ENCODE measurements at places on chromosomes 12 and 14.
A peak's percentile ranks its signal among the peaks of the same experiment; 100 is the strongest.

DNA sequence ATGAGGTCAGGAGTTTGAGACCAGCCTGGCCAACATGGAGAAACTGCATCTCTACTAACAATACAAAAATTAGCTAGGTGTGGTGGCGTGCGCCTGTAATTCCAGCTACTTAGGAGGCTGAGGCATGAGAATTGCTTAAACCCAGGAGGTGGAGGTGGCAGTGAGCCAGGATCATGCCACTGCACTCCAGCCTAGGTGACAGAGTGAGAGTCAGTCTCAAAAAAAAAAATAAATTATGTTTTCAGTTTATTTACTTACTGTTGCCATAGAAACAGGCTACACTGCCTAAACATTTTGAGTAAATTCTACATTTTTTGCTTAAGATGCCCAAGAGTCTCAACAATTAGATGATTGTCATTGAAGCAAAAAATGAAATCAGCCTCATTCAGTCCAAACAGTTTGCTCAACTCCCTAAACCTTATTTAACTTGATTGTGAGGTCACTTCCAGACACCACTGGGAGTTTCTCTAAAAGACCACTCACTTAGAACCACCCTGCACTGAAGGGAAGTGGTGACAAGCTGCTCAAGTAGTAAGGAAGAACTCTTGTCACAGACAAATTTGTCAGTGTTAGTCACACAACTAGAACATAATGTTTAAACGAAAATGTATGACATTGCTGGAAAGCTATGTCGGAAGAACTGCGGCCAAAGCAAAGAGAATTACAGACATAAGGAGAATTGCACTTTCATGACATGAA lies 9.8 kb upstream of the GNPNAT1 start:
- DNase-seq: peak; percentile 98

- no peak for DNase-seq
Observed at GRCh38 chr12:26212396-26212795, 17.0 kb downstream of the SSPN start.

DNA sequence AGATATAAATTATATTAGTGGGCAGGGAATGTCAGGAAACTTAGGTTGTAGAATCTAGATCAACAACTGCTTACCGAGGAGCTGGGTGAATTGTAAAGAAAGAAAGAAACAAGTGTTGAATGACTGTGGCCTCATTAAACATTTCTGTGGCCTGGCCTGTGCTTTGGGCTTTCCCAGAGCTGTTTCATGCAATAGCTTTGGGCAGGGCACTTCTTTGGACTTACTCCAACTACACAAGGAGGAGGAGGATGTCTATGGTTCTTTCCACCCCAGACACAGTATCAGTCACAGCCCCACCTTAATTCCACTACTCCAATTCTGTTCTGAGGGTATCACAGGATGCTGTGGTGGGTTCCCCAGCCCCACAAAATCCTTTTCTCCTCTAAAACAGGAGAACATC lies 38.0 kb downstream of the DPF3 start:
- DNase-seq: peak; percentile 23

GRCh38 chr14:104865631-104866441 lies 768 bp downstream of the CEP170B start:
- DNase-seq: peak; percentile 80

DNA sequence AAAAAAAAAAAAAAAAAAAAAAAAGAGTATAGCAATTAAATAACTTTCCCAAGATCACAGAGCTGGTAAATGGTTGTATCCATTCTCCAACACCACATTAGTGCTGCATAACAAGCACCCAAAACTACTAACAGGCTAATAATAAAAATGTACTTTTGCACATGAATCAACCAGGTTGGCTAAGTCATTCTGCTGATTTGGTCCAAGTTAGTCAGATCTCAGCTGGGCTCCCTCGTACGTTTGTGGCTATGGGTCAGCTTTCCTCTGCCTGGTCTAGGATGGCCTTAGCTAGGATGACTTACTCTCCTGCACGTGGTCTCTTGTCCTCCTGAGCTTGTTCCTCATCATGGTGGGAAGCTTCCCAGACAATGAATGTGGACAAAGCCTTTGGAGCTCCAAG lies 7.9 kb upstream of the PLEKHG6 start:
- DNase-seq: no peak

DNA sequence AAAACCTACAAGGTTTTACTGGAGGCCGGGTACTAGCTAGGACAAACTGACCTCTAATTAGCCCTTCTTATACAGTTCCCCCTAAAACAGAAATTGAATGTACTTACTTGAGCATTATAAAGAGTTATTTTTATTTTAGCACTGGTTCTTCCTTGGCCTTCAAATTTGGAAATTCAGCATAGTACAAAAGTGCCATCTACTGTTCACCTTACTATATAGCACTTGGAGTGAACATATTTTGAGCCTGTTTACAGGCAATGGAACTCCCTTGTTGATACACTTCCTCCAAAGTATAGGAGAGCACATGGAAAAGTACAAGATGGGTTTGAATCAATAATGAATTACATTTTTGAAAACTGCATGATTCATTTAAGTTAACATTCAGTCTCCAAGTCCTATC lies 3.9 kb upstream of the POC1B start:
- peak; percentile 47 for DNase-seq

DNA sequence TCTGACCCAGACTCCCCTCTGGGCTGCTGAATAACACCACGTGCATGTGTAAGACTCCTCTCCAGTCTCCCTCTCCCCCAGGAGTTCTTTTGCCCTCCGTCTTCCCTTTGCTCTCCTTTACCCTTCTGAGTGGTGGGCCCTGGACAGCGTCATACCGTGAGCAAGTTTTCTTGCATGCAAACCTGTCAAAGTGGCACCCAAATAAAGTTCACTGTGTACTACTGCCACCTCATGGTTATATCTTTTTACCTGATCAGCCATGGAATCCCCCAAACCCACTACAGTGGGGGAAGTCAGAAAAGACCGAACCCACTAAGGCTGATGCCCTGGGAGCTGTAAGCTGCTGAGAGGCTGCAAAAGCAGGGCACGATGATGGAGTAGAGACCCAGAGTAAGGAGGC lies 131.1 kb upstream of the VRK1 start:
- DNase-seq: no peak

DNA sequence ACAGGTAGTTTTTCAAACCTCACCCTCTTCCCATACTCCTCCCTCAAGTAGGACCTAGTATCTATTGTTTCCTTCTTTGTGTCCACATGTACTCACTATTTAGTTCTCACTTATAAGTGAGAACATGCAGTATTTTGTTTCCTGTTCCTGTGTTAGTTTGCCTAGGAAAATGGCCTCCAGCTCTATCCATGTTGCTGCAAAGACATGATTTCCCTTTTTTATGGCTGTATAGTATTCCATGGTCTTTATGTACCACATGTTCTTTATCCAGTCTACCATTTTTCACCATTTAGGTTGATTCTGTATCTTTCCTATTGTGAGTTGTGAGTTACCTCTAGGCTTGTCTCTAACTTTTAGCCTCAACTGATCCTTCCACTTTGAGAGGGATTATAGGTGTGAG lies 310.7 kb downstream of the PRKD1 start:
- DNase-seq: no peak

DNA sequence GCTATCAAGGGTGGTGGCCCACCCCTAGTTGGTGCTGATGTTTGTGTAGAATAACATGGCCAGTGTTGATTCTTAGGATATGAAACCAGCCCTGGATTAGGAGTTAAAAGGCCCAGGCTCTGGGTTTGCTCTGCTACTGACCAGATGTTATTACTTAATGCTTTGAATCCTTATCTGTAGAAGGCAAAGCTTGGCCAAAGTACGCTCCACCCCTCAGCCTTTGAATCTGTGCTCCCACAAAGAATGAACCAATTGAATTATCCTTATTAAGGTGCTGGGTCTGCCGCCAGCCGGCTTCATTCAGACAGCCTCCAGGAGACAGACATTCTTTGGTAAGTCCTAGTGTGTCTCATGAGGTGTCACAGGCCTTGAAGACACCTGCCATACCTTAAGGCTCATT lies 41.8 kb downstream of the AKAP3 start:
- no peak for DNase-seq
